ENCODE measurements at places on chromosomes 1 and 21. TPM values are rescaled to one million over a fixed set of nuclear protein-coding genes. Genes with fewer than 3 reads are reported as not detected.
A peak's percentile ranks its signal among the peaks of the same experiment; 100 is the strongest.

The NPR1 gene
- total RNA-seq, result not detected

The FMO3 gene
- not detected for total RNA-seq

The LRRC71 gene
- not detected for total RNA-seq

- DNase-seq, result peak; percentile 60
Measured at GRCh38 chr1:38818175-38818976, 41.2 kb downstream of the RRAGC start.

- DNase-seq, result no peak
Measured at GRCh38 chr1:203629016-203629506, 2.4 kb downstream of the ATP2B4 start.

GRCh38 chr21:25688275-25689155 is 46.2 kb downstream of the ATP5PF start:
- DNase-seq, result no peak

GRCh38 chr1:153563991-153564390 is 1.7 kb downstream of the S100A2 start:
- DNase-seq, result no peak
